Myometrial cell (primary cell): ENCODE measurements at places on chromosomes 7 and 10. TPM values are rescaled to one million over a fixed set of nuclear protein-coding genes. Genes with fewer than 3 reads are reported as not detected.

Gene ETV1
- total RNA-seq, result 18.1 and 20.8 TPM in 2 replicates

Gene CPA2
- total RNA-seq, result 0.89 TPM in 1 of 2 replicates, not detected in the other

Gene GATA3
- 0.29 and 0.53 TPM in 2 replicates for total RNA-seq

Gene SERPINE1
- total RNA-seq, result 1,908 and 2,020 TPM in 2 replicates

Gene SPDYE8
- not detected in 2 replicates for total RNA-seq

Gene IRF5
- total RNA-seq, result 0.18 TPM in 1 of 2 replicates, not detected in the other

Gene MSS51
- total RNA-seq, result 1.2 and 1.6 TPM in 2 replicates

Gene CACNA2D1
- 12.8 and 13.3 TPM in 2 replicates for total RNA-seq

Gene ATG9B
- total RNA-seq, result not detected in 2 replicates

Gene HKDC1
- total RNA-seq, result 0.29 and 1.1 TPM in 2 replicates

Gene OR2A42
- total RNA-seq, result not detected in 2 replicates

Gene SPDYE16
- total RNA-seq, result not detected in 2 replicates

Gene FBXL13
- 1.1 and 1.4 TPM in 2 replicates for total RNA-seq

Gene AKR1C8
- not detected in 2 replicates for total RNA-seq

Gene CALML3
- not detected in 2 replicates for total RNA-seq

Gene ATOH7
- total RNA-seq, result not detected in 2 replicates

Gene DTX2
- 9.5 and 13.1 TPM in 2 replicates for total RNA-seq

Gene PIP4K2A
- total RNA-seq, result 15.8 and 17.0 TPM in 2 replicates

Gene FAM20C
- 71.2 and 71.5 TPM in 2 replicates for total RNA-seq

Gene EVX1
- 0.86 TPM in 1 of 2 replicates, not detected in the other for total RNA-seq
